Stimulated activated CD4-positive, alpha-beta T cell treated with anti-CD3 and anti-CD28 coated beads, TNF-alpha, amount 100 ng/mL, for 4 hours (primary cell): ENCODE measurements at places on chromosomes 11 and 22.

DNA sequence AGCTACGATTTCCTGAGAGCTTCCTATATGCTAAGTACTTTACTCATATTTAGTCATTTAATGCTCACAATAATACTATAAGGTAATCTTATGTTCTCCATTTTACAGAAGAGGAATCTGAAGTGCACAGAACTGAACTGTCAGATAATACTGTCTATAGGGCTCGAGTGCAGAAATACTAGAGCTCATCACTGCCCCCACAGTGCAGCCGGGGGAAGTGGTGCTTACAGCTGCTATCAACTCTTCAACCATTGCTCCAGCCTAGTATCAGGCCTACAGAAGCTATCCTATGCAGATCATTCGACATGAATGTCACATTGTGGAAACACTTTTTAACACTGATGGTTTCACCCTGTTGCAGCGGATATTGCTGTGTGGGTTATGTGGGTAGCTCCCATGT, 929.9 kb downstream of the NTM start:
- DNase-seq: no peak

GRCh38 chr11:6156628-6157359, 13.3 kb downstream of the OR52B2 start:
- no peak for DNase-seq

DNA sequence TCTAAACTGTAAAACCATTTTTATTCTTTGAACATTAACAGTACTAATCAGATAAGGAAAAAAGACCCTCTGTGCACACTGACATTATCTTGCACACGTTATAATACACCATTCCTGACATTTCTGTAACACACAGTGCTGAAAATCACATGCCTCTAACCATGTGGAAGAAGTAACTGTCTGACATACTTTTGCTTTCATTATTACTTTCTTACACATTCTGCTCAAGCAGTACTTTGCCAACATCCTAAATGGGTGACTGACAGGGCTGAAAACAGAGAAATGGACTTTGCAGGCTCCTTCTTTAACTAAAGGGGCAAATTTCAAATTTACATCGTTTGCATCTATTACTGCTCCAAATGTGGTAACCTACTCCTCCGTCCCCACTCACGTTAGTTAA, 22.8 kb upstream of the TP53AIP1 start:
- DNase-seq: no peak

DNA sequence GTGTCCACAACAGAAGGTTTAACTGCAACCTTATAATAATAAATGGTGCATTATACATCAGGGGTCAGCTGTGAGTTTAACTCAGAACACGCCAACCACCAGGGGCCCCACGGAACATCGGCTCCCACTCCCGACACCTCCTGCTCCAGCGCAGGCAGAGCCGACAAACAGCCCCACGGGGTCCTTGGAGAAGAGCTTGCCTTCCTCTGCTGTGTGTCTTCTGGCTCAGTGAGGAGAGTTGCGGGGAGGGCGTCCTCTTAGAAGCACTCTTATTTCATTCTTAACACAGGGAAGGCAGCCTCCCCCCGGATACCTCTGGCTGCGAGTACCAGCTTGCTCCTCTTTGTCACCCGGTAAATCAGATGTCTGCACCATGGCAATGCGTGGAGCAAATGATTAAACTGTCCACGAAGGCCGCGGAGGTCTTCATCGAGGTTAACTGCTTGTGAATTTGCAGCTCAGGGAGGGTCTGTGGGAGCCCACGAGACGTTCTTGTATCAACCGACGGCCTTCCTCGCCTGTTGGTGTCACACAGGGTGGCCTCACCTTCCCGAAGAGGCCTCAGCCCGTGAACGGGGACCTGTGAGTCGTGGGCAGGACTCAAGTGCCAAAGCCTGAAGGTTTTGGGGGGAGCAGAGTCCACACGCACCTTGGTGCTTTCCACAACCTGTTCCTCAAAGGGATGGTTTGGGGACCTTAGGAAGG, 464.0 kb downstream of the BRD1 start:
- DNase-seq: no peak

DNA sequence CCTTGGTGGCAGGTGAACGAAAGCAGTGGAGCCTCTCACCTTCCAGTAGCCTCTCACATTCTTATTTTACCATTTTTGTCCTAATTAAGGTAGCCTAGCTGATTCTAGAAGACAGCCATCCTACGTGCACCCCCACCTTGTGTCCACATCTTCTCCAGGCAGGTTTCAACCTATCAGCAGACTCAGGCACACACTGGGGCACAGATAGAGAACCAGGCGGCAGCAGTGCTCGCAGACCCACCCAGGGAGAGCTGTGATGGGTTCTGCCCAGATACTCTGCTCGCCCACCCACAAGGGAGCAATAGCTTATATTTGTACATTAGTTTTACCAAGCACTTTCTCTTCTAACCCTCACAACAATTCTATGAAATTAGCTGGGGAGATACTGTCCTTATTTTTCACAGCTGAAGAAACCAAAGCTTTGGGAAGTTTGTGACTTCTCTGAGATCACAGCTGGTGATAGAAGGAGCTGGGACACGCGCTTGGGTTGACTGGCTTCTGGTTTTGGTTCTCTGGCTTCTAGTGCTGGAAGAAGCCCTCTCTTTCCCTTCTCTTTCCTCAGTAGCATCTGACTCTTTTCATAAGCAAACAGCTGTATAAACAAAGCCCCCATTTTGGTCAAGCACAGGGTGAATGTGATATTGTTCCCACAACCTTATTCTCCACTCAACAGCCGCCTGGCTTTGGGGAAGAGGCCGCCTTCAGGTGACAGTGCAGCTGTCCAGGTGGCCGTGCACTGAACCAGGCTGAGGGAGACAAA, 36.9 kb downstream of the PPP2R1B start:
- no peak for DNase-seq

- DNase-seq: no peak
These were observed 23.1 kb downstream of the A4GALT start for GRCh38 chr22:42697542-42698013.

GRCh38 chr11:131973061-131973460, 602.6 kb downstream of the NTM start:
- DNase-seq: no peak

DNA sequence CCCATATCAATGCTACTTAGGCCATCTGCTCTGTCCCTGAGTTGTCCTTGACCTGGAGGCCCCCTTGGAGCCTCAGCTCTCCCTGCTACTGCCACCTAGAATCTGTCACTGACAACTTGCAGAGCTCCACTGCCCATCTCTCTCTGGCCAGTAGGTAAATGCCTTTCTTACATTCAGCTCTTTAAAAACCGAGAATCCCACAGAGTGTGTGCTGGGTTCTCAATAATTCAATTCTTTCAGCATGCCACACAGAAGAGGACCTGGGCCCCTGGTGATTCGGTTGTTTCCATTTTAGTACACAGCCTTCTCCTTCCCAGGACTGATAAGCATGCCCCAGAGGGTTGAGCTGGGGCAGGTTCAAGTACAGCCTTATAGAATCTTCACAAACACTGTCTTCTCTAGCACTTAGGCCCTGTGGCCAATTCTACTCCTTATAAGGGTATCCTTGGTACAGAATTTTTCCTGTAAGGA, 22.0 kb upstream of the IPO7 start:
- DNase-seq: no peak

GRCh38 chr11:72482211-72482812, 48.0 kb upstream of the CLPB start:
- peak; percentile 3 for DNase-seq

GRCh38 chr11:28490773-28491382, 382.7 kb downstream of the METTL15 start:
- DNase-seq: no peak

DNA sequence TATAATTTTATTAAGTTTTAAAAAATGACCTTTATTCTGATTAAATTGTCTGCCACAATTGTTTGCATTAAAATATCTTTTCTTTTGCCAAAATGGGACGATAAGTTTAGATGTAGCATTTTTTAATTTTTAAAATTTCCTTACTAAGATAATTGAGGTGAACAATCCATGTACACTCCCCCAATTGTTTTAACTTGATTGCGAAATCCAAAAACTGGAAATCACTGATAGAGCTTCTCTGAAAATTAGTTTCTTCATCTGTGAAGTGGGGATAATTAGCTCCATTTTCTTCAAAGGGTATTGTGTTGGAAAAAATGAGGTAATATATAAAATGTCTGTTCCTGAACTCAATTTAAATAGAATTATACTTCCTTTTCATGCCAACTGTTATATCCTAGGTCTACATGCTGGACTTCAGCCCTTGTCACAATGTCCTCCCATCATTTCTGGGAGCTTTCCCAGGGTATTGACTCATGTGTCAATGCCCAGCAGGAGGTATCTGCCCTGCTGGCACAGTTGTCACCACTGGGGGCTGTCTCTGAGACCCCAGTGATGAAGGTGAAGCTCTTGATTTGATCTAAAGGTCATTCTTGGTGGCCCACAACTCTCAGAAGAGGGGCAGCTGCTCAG, 28.7 kb upstream of the NAV2 start:
- no peak for DNase-seq

GRCh38 chr11:119793335-119793984, 64.5 kb upstream of the NECTIN1 start:
- no peak for DNase-seq

- no peak for DNase-seq
These were observed 42.4 kb downstream of the AMPD3 start for GRCh38 chr11:10497371-10498021.

GRCh38 chr11:86698639-86699038, 26.2 kb upstream of the ME3 start:
- no peak for DNase-seq

DNA sequence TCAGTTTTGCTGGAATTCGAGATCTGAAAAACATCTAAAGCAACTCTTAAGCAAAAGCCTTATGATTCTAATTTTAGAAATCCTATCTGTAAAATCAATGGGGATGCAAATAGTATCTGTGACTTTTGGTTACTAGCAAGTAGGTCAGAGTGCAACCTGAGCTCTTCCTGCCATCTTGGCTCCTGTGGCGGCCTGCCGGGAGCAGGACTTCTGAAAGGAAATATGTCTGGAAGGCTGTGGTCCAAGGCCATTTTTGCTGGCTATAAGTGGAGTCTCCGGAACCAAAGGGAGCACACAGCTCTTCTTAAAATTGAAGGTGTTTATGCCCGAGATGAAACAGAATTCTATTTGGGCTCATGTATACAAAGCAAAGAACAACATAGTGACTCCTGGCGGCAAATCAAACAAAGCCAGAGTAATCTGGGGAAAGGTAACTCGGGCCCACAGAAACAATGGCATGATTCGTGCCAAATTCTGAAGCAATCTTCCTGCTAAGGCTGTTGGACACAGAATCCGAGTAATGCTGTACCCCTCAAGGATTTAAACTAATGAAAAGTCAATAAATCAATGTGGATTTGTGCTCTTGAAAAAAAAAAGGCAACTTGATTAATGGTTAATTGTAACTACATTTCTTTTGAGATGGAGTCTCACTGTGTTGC, 1.7 kb downstream of the SAMM50 start:
- no peak for DNase-seq

- no peak for DNase-seq
These were observed 2.8 kb downstream of the SLC17A6 start for GRCh38 chr11:22340701-22341587.

DNA sequence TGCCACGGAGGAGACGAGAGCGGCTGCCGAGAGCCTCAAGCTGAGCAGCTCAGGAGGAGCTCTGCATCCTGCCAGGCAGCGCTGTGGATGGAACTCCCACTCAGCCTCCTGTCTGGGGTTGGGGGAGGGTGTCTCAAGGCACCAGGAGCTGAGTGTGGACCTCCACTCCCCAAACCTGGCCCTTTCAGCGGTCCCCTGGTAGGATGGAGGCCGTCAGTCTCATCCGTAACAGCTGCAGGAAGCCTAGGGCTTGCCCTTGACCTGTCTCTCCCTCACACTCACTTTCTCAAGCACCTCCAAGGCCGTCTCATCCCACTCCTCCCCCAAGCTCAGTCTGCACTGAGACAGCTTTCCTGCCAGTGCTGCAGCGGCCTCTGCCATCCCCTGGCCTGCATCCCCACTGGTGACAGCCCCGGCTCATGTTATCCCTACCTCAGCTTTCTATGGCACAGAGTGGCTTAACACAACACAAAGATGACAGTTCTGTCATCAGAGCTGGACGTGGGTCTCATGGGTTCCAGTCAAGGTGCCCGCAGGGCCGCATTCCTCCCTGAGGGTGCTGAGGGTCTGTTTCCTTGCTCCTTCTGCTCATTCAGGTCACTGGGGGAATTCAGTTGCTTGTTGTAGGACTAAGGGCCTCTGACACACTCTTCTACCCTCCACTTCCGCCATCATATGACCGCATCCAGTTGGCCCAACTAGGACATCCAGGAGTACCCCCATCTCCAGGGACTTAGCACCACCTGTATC, 341.9 kb upstream of the B3GAT1 start:
- DNase-seq: no peak

GRCh38 chr11:18310800-18311340, 11.1 kb downstream of the HPS5 start:
- no peak for DNase-seq

- DNase-seq: no peak
These were observed 403 bp upstream of the SBF2 start for GRCh38 chr11:10294290-10294953.

GRCh38 chr11:47538741-47539565, 14.0 kb downstream of the CELF1 start:
- no peak for DNase-seq
